Muscle of leg (tissue), 16 donors: ENCODE measurements at places on chromosomes 1 and 21. TPM values are rescaled to one million over a fixed set of nuclear protein-coding genes. Genes with fewer than 3 reads are reported as not detected.
A peak's percentile ranks its signal among the peaks of the same experiment; 100 is the strongest.

DNA sequence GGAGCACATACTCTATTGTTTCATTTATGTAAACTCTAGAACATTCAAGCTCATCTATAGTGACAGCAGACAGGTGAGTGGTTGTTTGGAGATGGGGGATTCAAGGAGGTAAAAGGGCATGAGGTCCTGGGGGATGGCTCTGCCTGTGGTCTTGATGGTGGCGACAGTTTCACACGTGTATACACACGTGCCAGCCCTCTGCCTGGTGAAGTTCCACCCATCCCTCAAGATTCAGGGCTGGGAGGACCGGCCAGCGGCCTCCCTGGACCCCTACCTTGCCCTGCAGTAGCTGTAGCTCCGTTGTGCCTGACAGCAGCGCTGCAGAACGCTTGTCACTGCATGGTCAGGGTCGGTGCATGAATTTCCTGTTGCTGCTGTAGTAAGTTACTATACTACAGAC is 38.9 kb upstream of the UTS2 start:
- DNase-seq, result no peak

GRCh38 chr1:56758135-56758534 is 61.1 kb downstream of the FYB2 start:
- DNase-seq, result peak; percentile 1

The PKNOX1 gene
- total RNA-seq, result 13.2 TPM

The CTSE gene
- 0.09 TPM for total RNA-seq

The S100A9 gene
- 17.8 TPM for total RNA-seq
